ENCODE measurements at places on chromosomes 3 and 15. TPM values are rescaled to one million over a fixed set of nuclear protein-coding genes. Genes with fewer than 3 reads are reported as not detected.

Gene CELF6
- not detected for total RNA-seq

Gene BRK1
- total RNA-seq = 161 TPM

Gene EFCAB12
- not detected for total RNA-seq

Gene CCNB2
- total RNA-seq = 33.3 TPM

Gene ST3GAL6
- total RNA-seq = 10.8 TPM

Gene GP5
- not detected for total RNA-seq

Gene CRYGS
- 0.84 TPM for total RNA-seq

Gene RTP3
- not detected for total RNA-seq

Gene ITIH4
- 1.7 TPM for total RNA-seq

Gene LRRK1
- 8.0 TPM for total RNA-seq

Gene HGD
- not detected for total RNA-seq

Gene LRRC31
- total RNA-seq = not detected

Gene RAB6B
- 0.15 TPM for total RNA-seq

Gene ZNF80
- total RNA-seq = not detected

Gene PGBD4
- total RNA-seq = 0.47 TPM

Gene IGSF11
- not detected for total RNA-seq

Gene GPX1
- total RNA-seq = 536 TPM

Gene MUC4
- not detected for total RNA-seq

Gene XCR1
- not detected for total RNA-seq

Gene CCDC174
- 11.4 TPM for total RNA-seq

Gene COL6A5
- not detected for total RNA-seq

Gene SENP8
- total RNA-seq = 2.3 TPM

Gene SLC27A2
- total RNA-seq = not detected

Gene SERPINI1
- total RNA-seq = 2.2 TPM

Gene KLHL40
- not detected for total RNA-seq

Gene CAMK1
- total RNA-seq = 7.3 TPM

Gene CPN2
- total RNA-seq = not detected

Gene MYL3
- total RNA-seq = not detected

Gene DLEC1
- not detected for total RNA-seq

Gene PODXL2
- 2.4 TPM for total RNA-seq

Gene AMOTL2
- 55.9 TPM for total RNA-seq

Data from hair follicular keratinocyte (primary cell).